ENCODE measurements at places on chromosomes 12 and 14.

GRCh38 chr12:93994721-93995120, 153.7 kb upstream of the PLXNC1 start:
- no peak for DNase-seq

GRCh38 chr14:50964683-50965390, 20.6 kb upstream of the PYGL start:
- no peak for DNase-seq

DNA sequence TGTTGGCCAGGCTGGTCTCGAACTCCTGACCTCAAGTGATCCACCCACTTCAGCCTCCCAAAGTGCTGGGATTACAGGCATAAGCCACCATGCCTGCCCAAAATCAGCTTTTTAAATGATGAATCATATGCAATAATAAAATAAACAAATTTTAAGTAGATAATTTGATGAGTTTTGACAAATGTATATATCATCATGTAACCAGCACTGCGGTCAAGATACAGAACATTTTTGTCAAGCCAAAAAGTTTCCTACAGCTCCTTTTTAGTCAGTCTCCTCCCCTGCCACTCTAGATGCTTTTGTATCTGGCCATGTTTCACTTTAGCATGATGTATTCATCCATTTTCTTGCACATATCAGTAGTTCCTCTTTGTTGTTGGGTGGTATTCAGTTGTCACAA, 17.2 kb downstream of the FRMD6 start:
- DNase-seq, result no peak

DNA sequence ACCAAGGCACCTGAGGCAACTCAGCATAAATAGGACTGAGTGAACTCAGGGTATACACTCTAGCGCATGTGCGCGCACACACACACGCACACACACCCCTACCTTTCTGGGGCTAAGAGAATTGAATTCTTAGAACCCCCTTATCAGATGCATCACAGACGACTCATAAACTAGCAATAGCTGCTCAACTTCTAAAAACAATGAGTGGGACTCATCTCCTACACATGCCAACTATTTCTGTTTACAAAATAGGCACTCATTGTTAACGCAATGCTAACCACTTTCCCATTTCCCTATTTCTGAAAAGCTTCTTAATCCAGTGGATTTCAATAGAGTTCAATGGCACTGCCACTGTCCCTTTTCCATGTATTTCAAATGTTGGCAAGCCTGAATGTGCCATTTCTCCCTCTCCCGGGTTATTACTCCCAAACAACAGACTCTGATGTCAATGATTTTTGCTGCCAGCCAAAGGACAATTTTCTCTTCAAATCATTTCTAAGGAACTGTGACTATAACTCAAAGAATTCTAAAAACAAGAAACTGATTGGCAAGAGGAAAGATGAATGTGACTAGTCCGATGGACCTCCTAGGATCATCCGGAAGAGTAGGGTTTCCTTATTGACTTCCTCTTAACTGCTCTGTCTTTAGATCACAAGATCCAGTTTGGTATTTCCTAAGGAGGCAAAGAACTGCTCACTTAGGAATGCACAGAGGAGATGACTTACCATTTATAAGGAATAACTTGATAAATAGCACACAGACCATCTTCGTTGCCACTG, 48.8 kb downstream of the SLC38A1 start:
- DNase-seq, result peak; percentile 44

- no peak for DNase-seq
Measured at GRCh38 chr14:59015482-59015881, 173.0 kb upstream of the DAAM1 start.

DNA sequence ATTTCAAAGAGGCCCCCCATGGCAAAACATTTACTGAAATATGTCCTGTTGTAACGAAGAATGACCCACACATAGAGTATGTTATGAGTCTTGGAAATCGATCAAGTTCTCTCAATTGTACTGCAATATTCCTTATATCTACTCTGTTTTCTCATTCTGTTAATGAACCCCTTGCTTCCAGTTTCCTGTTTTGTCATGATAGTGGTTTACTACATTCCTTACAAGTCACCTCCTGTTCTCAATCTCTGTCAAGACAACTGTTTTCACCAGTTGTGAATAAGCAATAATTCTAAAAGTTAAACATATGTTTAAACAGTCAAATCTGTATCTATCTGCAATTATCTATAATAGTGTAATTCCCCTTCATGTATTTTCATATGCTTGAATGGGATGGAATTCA, 16.4 kb upstream of the ARID2 start:
- DNase-seq, result no peak

- no peak for DNase-seq
Measured at GRCh38 chr14:72560331-72560730, 333.6 kb downstream of the DPF3 start.

DNA sequence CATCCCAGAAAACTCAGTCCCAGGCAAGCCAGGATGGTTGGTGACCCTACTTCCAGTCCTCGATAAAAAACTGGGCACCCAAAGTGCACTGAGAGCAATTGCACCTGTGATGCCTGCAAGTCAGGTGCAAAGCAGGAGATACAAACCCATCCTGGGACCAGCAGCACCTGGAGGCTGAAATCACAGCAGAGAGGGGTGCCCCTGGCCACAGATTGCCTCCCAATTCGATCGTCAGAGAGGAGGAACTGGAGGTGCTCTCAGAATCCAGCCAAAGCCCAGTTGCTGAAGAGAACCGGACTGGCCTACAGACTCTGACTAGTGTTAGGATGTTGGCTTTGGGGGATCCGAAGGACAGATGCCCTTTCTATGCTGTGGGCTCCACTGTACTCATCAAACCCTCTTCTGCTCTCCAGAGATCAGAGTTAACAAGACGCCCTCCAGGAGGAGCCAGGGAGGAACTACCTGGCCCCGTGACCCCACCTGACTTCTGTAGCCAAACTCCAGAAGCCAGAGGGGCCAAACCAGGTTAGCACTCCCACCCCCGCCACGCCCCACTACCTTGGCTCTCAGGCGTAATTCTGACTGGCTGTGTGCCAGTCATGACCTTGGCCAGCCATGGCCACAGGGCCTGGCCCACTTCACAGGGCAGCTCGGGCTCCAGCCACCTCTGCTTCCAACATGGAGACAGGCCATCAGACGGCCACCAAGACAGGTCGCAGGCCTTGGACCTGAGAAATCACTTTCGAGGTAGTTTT, 284.5 kb upstream of the RTL1 start:
- no peak for DNase-seq

GRCh38 chr14:72849222-72849621, 44.7 kb downstream of the DPF3 start:
- DNase-seq, result no peak

DNA sequence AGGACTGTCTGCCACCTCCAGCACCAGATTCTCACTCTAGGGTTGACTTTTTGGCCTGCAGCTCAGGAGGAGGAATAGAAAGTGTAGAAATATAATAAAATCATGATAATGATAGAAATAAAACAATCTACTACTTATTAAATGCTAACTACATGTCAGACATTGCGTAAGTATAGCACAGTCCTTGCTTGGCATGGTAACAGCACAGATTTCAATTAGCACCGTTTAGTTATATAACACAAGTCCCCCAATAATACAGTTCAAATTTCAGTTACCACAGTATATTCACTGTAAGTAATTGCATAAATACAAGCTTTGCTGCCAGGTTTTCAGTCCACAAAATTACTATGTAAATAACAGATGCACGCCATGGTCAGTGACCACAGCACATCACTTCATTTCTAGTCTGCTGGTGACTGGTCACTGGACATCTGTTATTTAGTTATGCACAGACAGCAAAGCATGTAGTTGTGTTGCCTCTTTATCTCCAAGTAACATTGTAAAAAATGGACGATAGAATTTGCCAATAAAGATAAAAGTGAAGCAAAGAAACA, 6.5 kb upstream of the GLT8D2 start:
- DNase-seq, result no peak

DNA sequence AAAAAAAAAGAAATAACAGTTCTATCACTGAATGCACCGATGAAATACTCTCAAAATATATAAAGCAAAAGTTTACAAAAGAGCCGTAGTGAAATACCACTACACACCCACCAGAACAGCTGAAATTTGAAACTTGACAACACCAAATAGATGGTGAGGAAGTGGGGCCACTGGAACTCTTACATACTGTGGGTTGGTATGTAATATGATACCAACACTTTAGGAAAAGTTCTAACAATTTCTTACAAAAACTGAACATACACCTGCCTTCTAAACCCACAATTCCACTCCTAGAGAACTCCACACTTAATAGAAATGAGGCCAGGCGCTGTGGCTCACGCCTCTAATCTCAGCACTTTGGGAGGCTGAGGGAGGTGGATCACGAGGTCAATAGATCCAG, 14.1 kb downstream of the EIF5 start:
- DNase-seq, result no peak

GRCh38 chr12:65739606-65740005, 84.7 kb upstream of the HMGA2 start:
- DNase-seq, result no peak

- no peak for DNase-seq
Measured at GRCh38 chr14:45559626-45560025, 306.6 kb upstream of the MIS18BP1 start.

- DNase-seq, result no peak
Measured at GRCh38 chr14:53537422-53538315, 384.5 kb upstream of the DDHD1 start.

GRCh38 chr14:97523936-97524335, 726.8 kb downstream of the VRK1 start:
- no peak for DNase-seq

DNA sequence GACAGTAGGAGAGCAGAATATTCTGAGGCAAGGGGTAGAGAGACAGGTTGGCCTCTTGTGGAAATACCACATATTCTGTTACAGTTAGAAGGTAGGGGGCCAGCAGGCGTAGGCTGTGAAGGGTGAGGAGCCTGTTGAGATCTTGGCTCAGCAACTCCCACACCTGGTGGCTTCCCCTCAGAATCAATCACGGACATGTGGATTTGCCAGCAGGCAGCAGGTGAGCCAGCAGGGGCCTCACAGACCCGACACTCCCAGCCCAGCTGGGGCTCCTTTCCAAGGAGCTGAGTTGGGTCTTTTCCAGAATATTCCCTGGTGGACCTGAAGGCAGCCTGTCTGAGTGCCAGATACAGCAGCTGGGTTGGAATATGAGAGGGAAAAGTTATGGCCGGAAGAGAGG, 150.0 kb upstream of the CRY1 start:
- no peak for DNase-seq

- DNase-seq, result no peak
Measured at GRCh38 chr12:131021154-131021541, 67.4 kb downstream of the ADGRD1 start.

DNA sequence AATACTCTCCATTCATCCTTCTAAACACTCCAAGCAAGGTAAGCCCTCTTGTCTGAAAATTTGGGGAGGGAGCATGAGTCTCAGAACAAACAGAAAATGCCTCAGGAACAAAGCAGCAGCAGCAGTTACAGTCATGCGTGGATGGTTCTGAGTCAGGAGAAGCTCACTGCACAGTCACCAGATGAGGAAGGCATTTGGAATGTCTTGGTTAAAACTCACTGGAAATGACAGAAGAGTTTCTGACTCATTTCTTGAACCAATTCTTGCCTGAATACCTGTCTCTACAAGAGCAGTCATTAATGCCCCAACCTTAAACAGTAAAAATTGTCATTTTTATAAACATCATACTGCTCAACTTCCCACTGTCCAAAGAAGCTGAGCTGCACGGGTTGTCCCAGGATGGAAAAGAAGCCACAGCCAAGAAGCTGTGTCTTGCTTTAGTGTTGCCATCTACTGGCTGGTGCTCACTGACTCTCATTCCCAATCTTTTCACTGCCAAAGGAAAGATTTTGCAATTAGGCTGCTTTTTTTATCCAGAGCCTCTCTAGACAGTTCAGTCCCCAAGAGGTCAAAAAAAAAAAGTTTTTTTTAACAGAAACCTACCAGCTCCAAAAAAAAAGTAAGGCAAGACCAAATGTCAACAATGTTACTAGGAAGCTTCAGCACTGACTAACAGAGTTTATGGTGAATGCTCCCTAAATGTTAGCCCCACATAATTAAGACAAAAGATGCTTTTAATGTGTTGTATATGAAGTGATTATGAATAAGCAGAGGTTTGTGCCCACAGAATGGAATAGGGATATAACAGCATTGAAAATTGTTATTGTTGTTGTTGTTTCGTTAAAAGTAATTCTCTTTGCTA, 40.4 kb downstream of the KICS2 start:
- DNase-seq, result no peak

DNA sequence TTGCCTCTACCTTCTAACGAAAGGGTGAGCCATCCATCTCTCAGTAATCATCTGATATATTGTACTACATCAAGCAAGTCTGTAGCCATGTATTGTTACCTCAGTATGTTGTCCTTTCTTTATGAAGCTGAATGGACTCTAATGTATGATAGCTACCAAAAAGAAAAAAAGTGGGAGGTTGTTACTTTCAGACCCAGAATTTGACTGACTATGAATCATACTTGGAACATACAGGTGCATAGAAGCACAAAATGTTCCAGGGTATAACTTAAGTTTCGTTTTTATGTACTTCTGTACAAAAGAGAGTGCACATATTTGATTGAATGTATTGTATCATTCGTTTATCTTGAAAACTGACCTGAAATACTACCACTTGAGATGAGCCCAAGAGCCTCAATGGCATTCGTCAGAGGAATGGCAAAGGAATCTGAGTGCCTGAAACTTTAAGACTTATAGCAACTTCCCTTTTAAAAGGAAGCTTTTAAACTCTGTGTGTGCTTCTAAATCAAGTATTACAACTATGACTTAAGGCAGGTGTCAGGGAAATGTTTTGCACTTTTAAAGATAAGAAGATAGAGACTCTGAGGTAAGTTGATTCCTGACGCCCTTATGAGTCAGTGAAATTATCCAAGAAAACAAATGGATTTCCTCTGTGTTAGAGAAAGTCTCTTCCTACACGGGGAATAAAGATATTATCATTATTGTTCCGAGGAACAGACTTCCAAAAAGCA, 951.5 kb downstream of the GALC start:
- no peak for DNase-seq

Data from stimulated activated CD4-positive, alpha-beta T cell treated with anti-CD3 and anti-CD28 coated beads, Interleukin-2, amount 100 ng/mL, for 48 hours (primary cell).